Smooth muscle cell of bladder (primary cell): ENCODE measurements at places on chromosomes 7 and 10. TPM values are rescaled to one million over a fixed set of nuclear protein-coding genes. Genes with fewer than 3 reads are reported as not detected.

The PON3 gene
- not detected in 2 replicates for total RNA-seq

The MBL2 gene
- not detected in 2 replicates for total RNA-seq

The PTPRZ1 gene
- total RNA-seq = not detected in 2 replicates

The POM121L12 gene
- total RNA-seq = not detected in 2 replicates

The PAX2 gene
- not detected in 2 replicates for total RNA-seq
